ENCODE measurements at places on chromosomes 3 and 15. TPM values are rescaled to one million over a fixed set of nuclear protein-coding genes. Genes with fewer than 3 reads are reported as not detected.

The GOLGA8S gene
- 1.5 TPM for total RNA-seq

The SPSB4 gene
- total RNA-seq, result 0.36 TPM

DNA sequence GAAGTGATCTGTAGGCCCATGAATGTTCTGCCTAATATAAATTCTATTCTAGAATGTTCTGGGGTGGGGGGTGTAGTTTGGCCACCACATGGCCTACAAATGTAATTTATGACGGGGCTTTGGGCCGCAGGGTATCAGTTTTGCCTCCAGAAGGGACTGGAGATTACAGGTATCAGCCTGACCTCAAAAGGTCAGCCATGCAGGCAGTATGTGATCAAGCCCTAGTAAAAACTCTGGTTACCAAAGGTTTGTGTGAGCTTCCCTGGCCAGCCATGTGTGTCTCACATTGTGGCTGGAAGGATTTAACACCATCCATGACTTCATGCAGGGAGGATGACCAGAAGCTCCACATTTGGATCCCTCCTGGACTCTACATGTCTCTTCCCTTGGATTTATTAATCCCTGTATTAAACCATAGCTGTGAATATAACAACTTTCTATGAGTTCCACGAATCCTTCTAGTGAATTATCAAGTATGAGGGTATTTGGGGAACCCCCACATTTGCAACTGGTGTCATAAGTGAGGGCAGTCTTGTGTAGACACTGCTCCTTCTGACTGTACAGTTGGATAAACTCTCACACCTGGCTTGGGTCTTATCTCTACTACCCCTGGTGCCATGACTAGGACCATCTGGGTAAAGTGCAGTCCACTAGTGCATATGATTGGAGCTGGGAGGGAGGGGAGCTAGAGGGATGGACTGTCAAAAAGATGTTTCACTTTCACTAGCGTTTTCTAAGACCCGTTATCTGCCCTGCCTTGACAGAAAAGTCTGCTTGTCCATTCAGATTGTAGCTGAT, 50.0 kb upstream of the RFX7 start:
- no peak for DNase-seq

The EFHB gene
- 8.4 TPM for total RNA-seq

DNA sequence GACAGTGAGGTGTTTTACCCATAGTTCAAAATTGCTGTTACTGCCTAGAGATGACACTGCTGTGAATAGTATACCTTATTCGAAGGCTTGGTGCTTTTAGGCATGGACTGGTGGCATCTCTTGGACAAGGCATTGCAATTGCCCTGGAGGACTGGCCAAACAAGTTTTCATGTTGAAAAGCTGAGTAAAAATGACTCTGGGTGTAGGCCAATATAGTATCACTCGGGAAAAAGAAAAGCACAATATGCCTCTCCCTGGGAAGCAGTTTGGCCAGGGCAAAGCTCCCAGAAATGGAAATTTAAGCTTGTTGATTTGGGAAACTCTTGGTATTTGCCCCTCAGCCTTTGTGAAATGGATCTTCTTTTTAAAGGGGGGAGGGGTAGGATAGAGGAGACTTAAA, 54.8 kb downstream of the ZNF609 start:
- no peak for DNase-seq

DNA sequence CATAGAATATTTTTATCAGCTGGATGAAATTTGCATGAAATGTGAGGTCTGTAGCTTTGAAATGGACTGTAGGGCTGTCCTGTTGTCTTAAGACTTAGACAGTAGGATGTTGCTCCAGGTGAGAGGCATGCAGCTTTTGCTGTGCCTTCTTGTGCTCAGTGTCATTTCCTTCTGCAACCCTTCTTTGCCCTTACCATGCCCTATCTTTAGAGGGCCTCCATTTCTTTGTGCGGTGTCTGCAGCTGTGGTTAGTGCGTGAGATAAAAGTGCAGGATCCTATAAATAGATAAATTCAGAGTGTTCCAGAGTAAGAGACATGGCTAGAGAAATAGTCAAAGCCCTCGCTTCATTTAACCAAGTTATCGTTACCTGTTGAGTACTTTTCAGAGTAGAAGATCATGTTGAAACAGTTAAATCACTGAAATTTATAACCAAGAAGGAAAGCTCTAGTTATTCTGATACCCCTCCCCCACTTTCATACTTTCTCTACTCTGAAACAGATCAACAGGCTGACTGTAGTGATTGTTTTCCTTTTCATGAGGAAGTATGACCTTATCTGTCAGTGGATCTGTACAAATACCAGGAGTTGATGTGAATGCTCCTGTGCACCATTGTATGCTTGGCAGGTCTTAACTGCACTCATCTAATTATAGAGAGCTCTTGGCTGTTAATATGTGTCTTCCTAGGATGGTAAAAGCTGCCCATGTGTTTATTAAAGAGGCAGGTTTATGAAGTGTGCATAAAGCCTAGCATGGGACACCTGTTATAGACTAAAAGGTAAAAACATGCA, 18.2 kb downstream of the EIF3J start:
- no peak for DNase-seq

DNA sequence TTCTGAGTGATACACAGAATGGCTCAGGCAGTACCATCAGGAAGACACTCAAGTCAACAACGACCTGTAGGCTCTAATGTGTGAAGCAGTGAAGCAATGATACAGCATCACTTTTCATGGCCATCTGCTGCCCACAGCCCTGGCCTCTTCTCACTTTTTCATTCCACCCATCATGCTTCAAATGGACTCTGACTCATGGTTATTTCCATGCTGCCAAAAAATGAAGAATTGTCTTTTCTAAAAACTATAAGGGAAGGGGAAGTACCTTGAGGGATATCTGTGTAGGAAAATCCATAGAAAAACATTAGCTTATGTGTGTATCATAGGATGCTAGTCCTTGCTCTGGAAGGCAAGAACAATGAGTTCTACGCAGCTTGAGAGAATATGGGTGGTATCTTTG, 11.5 kb downstream of the HGD start:
- no peak for DNase-seq

DNA sequence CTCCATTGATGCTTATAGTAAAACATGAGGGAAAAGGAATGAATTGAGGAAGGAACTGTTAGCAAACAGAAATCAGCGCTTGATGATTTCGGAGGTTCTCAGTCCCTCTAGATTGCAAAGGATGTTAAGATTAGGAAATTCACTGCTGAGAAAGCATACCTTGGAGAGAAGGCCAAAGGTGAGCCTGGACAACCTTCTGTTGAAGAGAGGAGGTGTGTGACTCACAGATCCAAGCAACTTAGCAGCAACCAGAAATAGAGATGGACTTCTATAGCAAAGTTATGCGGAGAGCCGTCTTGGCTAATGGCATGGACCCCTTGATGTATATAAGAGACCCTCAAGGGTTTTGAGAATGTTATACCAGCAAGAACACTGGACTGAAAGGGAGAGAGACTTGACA, 114.3 kb downstream of the EEFSEC start:
- DNase-seq, result no peak

DNA sequence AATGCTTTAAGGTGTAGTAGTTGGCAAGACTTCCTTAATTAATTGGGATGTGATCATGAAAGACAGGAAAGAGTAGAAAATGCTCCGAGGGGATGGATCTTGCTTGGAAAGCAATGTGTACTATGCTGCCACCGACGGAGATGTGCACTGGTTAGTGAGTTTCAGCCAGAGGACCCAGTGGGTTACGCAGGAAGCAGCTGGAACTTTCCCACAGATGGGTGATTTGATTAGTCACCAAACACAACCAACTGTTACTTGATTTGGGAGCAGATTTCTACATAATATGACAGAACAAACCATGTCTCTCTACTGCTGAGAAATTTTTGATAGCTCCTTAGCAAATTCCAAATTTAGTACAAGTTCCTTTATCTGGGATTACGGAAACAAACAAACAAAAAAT, 245.4 kb upstream of the MCTP2 start:
- no peak for DNase-seq

The ATP13A4 gene
- total RNA-seq, result 1.2 TPM

The TRAT1 gene
- total RNA-seq, result 0.31 TPM

The ARHGEF26 gene
- total RNA-seq, result 23.9 TPM

The CYP1A2 gene
- not detected for total RNA-seq

DNA sequence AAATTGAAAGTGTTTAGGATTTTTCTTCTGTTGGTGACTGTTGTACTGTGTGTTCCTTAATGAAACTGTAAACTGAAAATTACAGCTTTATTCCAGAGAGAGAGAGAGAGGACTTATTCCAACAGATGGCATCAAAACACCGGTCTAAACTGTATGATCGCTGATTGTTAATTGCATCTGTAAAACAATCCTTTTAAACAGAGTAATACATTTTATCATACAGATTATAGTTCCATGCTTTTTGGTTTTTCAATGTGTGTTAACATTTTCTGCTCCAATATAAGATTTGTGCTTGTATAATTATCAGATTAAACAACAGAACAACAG, 289.7 kb upstream of the DNAJC19 start:
- DNase-seq, result no peak

All from sciatic nerve (tissue), 2 donors.